ENCODE measurements at places on chromosomes 6 and 20.

DNA sequence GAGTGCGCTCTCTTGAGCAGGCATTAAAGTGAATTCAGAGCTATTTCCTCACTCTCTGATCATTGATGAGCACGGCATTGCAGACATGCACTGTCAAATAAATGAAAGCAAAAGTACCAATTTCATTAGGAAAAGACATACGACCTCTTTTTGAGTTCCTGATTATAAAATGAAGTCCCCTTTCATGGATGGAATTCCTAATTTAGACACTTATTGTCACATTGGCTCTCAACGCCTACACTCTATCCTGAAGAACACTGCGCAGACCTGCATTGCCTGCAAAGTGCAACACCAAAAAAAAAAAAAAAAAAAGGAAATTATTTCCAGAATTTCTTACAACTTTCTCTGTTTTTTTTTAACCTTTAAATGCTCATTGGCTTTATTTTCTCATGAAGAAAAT is 1.6 kb downstream of the ADGRB3 start:
- no peak for DNase-seq

DNA sequence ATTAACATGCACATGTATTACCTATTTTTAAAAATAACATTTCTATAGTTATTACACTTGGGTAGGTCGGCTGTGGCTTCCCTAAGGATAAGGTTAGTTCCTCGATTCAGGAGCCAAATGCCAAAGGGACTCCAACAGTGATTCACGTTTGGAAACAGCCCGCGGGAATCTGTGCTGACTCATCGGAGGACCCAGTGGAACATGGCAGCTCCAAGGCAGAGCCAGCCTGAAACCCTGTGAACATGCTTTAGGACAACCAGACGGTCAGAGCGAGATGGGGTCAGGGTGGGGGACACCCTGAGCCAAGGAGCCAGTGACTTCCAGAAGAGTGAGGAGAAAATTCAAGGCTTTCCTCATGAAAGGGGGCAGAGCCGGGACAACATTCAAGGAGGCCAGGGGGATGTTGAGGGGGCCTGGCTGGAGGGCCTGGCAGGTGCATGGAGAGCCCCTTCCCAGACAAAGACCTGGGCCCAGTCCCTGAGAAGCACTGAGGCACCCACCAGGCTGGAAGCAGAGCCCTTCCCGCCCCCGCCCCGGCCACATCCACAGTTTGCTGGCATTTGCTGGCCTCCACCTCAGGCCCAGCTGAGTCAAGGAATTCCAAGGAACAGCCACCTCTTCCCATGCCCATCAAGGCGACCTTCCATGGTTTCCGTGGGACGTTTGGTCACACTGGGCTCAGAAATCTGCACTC is 133.2 kb downstream of the SNX5 start:
- DNase-seq, result peak; percentile 63

DNA sequence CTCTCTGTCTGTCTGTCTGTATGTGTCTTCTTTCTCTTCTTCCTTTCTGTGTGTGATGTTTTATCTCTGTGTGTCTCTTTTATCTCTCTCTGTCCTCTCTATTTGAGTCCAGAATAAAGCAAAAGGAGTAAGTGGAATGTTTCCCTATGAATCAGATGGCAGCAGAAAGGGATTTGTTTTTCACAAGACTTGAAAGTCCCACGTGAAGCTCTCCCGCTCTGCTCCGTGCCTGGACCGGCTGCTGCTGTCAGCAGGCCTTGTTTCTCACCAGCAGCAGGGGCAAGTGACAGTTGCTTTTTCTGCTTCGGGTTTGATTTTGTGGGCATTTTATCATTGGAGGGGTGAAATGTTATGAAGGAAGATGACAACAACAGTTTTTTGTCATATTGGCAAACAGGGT is 212.7 kb downstream of the PACRG start:
- no peak for DNase-seq

DNA sequence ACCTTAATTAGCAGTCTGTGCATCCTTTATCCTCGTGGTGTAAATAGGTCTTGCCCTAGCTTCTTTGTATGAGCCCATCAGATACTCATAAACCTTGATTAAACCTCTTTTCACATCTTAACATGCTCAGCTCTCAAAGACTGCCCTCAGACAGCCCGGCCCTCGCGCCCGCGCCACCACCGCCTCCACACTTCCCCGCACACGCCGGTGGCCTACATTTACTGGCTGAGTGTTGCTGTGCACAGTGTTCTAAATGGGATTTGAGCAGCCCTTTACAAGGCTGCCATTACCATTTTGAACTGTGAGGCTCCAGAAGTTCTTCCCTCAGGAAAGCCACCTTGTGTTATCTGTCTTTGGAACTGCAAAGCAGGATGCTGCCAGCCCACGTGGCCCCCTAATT is 63.0 kb upstream of the INSM1 start:
- no peak for DNase-seq

GRCh38 chr6:136586295-136586694 is 36.1 kb upstream of the MAP7 start:
- peak; percentile 76 for DNase-seq

DNA sequence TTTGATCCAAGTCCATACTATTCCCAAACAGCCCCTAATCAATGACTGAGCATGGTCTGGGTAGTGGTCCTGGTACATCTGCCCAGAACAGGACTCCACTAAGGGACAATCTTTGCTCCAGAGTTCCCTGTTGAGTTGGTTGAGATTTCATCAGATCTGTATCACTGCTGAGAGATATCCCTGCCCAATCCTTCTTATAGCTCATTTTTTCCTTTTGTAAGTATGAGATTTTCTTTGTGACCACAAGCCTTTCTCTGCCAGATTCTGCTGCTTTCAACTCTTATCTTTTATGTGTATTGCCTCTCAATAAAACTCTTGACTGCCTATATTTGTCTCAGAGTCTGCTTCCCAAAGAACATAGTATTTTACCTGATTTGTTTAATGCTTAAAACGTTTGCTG is 46.2 kb upstream of the LAMA2 start:
- DNase-seq, result no peak

DNA sequence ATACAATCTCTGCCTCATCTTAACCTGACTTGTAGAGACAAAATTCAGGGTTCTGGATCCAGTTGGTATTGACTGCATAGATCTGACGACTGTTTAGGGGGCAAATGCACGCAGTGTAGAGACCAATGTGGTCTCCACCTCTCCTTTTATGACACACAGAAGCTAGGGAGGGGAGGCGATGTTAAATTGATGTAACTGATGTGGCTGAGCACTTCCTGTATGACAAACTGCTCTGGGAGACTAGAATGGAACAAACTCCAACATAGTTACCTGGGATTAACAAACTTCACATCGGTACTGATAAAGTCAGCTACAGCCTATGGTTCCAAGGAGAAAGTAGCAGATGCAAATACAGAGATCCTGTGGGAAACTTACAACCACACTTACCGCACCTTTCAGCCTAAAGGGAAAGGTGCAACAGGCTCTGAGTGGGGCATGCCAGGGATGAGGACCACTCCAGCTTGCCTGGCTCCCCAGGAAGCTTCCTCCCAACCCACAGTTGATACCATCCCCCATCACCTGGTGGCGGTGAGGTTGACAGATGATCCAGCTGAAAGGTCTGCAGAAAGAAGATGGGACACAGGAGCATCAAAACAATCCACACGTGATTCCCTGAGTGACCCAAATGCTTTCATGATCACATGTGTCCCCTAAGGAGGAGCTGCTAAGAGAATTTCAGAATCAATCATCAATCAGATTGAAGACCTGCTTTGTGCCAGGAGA is 60.6 kb upstream of the MRPS10 start:
- no peak for DNase-seq
